NCI-H526 (cell line): ENCODE measurements at places on chromosomes 11 and 22.

DNA sequence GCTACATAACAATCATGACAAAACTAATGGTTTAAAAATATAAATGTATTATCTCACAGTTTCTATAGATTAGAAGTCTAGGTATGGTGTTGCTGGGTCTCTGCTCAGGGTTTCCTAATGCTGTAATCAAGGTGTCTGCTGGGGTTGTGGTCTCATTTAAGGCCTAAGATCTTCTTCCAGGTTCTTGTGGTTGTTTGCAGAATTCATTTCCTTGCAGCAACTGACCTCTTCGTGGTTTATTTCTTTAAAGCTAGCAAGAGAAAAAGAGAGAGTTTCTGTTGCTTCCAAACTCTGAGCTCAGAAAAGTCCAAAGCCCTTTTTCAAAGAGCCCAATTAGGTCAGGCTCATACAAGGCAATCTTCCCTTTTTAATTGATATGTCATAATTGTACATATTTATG lies 452.7 kb upstream of the CCDC179 start:
- no peak for DNase-seq

GRCh38 chr11:113131036-113131775 lies 170.0 kb downstream of the NCAM1 start:
- DNase-seq: no peak

GRCh38 chr11:69127081-69127850 lies 28.5 kb upstream of the SMIM38 start:
- DNase-seq: no peak

DNA sequence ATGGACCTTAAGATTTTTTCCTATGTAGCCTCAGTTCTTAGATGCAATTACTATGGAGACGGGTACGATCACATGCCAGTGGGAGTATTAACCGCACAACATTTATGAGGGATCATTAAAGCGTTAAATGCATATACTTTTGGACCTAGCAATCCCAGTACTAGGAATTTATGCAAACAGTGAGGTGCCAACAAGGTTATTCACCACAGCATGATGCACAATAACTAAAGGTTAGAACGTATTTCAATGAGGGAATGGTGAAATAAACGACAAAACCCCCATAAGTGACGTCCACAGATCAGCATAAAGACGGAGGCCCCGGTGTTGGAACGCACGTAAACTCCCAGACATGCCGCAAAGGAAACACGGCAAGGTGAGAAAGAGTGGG lies 539 bp downstream of the SIRT3 start:
- peak; percentile 28 for DNase-seq
